ENCODE measurements at places on chromosomes 6 and 20. TPM values are rescaled to one million over a fixed set of nuclear protein-coding genes. Genes with fewer than 3 reads are reported as not detected.

DNA sequence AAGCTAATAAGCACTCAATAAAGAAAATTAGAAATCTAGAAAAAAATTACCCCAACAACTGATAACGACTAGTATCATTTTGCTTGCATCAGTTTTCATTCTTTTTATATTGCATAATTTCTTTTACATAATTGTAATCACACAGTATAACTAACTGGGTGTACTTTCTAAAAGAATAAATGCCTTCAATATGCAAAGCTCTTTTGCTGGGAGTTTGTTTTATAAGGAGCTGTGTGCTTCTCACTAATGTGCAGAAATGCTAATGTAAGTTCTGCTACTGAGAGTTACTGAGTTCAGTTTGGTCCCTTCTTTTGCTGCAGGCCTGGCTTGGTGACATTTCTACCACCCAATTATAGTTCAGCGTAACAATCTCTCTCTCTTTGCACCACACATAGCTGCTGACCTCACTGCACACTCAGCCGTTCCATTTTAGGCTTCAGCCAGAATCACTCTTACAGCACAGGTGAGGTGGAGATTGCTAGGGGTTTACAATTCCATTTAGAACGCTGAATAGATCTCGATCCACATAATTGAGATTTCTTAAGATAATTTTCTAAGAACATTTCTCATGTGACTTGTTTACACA lies 20.9 kb upstream of the KLHL31 start:
- H3K4me1 ChIP-seq = no peaks in the 10 kb centered on the region
- H3K27me3 ChIP-seq = no peaks in the 10 kb centered on the region
- H3K4me3 ChIP-seq = no peak overlapping the region

GRCh38 chr20:25081065-25081729 lies 744 bp downstream of the VSX1 start:
- peaks cover 20% of the 10 kb centered on the region for H3K4me1 ChIP-seq
- DNase-seq = peak; percentile 47
- peaks cover 86% of the 10 kb centered on the region for H3K27me3 ChIP-seq
- H3K36me3 ChIP-seq = no peaks in the 10 kb centered on the region
- no peak overlapping the region for H3K4me3 ChIP-seq

SMOC2 gene
- total RNA-seq = not detected

CFAP61 gene
- total RNA-seq = not detected

Measured in activated CD4-positive, alpha-beta T cell treated with anti-CD3 and anti-CD28 coated beads, Interleukin-2, amount 10 ng/mL, durations not matched to agents 7 days and 5 days (primary cell).